ENCODE measurements at places on chromosomes 7 and 10. TPM values are rescaled to one million over a fixed set of nuclear protein-coding genes. Genes with fewer than 3 reads are reported as not detected.

Gene IL6
- 3.6 TPM for total RNA-seq

Gene TSPAN33
- total RNA-seq: 12.3 TPM

DNA sequence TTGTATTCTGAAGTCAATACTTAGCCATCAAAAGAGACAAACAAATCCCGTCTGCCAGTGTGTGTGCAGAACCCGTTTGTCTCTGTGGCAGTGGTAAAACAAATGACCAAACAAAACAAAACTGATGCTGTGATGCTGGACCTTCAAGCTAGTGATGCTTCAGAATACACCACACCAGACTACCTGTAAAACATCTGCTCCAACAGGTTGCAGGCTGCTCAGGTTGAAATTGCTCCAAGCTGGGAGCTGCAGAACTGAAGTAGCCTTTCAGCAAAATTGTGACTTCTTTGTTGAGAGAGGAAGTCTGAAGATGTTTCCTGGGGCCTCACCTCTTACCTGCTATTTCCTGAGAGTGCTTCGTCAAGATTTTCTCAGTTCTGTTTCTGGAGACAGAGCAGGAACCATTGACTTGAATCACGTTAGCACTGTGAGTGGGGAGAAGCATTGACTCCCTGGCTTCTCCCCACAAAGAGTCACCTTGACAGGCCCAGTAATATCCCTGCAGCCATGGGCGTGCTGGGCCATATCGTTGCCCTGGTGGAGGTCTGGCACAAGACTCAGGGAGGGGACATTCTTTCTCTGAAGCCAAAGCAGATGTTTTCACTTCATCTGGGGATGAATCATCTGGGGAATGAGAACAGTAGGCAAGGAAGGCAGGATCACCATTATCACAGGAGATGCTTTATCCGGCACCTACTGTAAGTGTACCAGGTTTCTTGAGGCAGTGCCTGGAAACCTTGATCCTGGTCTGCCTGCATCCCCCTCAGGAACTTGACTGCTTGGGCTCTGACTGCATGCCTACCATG, 80.2 kb downstream of the RBM20 start:
- no peak overlapping the region for H3K4me3 ChIP-seq
- no peaks in the 10 kb centered on the region for H3K27me3 ChIP-seq
- H3K36me3 ChIP-seq: no peaks in the 10 kb centered on the region
- no peak overlapping the region for H3K27ac ChIP-seq

GRCh38 chr10:61000769-61001730, 57.1 kb upstream of the RHOBTB1 start:
- H3K27me3 ChIP-seq: no peaks in the 10 kb centered on the region
- no peaks in the 10 kb centered on the region for H3K4me1 ChIP-seq
- peak; percentile 40 for DNase-seq
- H3K4me3 ChIP-seq: no peak overlapping the region
- no peak overlapping the region for H3K27ac ChIP-seq
- no peaks in the 10 kb centered on the region for H3K36me3 ChIP-seq

DNA sequence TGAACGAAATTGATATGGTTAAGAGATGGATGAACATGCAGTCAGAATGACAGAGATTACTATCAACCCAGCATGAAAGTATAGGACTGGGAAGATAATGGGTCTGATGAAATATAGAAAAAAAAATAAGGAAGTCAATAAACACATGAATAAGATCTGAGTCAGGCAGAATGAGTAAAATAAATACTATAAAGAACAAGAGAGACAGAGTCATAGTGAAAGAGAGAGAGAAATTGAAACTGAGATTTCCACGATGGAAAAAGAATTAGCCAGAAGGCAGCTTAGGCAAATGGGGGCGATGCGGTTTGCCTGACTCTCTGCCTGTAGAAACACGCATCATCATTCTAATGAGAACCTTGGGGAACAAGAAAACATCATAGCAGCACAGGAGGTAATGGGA, 26.6 kb downstream of the SEMA3D start:
- no peaks in the 10 kb centered on the region for H3K4me1 ChIP-seq
- no peaks in the 10 kb centered on the region for H3K27me3 ChIP-seq
- DNase-seq: no peak
- H3K27ac ChIP-seq: no peak overlapping the region
- no peak overlapping the region for H3K4me3 ChIP-seq

GRCh38 chr10:91955114-91955513, 31.5 kb downstream of the BTAF1 start:
- no peaks in the 10 kb centered on the region for H3K27me3 ChIP-seq
- DNase-seq: no peak
- no peak overlapping the region for H3K27ac ChIP-seq

DNA sequence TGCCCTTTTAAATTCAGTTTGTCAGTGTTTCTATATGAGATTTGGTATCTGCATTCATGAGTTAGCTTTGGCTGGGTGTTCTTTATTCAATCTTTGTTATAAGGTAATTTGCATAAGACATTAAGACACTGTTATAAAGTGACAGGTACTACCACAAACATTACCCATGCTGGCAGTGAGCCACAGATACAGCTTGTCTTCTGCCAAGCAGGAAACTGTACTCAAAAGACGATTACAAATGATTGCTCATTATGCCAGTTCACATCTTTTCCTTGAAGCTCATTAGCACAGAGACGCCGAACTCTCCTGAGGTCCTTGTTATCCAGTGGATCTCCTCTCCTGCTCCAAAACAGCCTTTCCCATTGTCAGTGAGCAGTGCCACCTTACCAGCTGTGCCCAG, 30.4 kb downstream of the AMPH start:
- H3K27me3 ChIP-seq: no peaks in the 10 kb centered on the region
- no peak overlapping the region for H3K4me3 ChIP-seq
- H3K27ac ChIP-seq: no peak overlapping the region

DNA sequence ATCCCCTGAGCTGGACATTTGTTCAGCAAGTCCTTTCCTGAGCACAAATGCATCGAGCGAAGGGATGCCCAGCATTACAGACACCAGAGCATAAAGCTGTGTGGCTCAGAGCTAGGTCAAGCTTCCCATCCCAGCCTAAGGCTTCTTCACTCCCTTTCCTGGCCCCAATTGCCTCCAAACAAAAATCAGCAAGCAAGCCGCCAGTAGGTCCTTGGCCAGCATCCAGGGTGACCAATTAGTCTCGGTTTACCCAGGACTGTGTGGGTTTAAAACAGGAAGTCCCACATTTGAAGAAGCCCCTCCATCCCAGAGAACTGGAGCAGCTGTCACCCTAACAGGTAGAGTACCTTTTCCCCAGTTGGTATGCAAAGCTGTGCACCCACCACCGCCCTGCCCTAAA, 51.2 kb downstream of the PRKAG2 start:
- H3K4me1 ChIP-seq: peaks cover 10% of the 10 kb centered on the region
- no peaks in the 10 kb centered on the region for H3K27me3 ChIP-seq
- DNase-seq: no peak
- no peak overlapping the region for H3K27ac ChIP-seq
